T-helper 2 cell (primary cell): ENCODE measurements at places on chromosomes 2 and 18.

GRCh38 chr2:15975676-15976075, 35.3 kb downstream of the MYCN start:
- no peak for DNase-seq

DNA sequence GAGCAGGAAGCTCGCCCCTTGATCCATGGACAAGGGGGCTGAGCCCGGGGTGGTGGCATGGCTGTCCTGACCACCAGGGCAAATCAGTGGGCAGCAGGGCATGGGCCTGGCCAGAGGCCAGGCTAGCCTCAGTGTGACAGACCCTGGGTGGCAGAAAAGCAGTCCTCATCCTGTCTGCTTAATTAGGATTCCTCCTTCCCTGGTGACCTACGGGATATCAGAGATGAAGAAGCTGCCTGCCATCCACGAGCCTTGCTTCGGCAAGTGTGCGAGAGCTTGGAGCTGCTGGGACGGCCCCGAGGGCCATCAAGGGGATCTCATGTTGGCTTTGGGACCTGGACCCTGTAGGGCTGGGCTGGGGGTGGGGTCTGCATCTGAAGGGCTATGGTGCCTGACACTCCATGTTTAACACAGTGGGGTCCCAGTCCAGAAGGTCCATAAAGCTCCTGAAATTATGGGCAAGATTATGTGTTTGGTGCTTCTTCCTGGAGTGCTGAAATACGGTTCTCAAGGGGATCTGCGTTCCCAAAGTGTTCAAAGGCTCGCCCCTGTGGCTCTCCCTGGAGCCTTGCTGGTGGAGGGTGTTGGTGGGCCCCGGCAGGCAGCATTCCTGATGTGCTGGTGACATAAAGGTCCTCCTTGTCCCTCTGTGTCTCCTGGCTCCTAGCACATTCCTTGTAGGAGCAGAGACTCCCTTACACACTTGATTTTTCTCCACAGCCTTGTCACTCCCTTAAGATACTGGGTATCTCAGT, 52.6 kb downstream of the KCNIP3 start:
- DNase-seq, result no peak

DNA sequence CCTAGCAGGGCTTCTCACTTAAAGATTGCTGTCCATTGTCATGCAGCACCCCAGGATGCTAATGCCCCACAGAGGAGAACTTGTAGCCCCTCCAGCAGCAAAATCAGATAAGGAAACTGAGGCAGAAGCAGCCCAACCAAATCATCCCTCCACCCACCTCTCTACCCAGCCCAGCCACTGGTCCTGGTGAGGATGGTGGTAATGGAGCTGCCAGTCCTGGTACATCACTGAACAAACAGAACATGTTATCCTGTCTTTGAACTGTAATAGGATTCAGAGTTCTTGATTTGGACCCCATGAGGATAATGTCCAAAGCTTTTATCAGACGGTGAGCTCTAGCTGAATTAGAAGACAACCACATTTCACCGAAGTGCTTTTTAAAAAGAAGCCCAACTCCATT, 113.2 kb downstream of the MRO start:
- no peak for DNase-seq

DNA sequence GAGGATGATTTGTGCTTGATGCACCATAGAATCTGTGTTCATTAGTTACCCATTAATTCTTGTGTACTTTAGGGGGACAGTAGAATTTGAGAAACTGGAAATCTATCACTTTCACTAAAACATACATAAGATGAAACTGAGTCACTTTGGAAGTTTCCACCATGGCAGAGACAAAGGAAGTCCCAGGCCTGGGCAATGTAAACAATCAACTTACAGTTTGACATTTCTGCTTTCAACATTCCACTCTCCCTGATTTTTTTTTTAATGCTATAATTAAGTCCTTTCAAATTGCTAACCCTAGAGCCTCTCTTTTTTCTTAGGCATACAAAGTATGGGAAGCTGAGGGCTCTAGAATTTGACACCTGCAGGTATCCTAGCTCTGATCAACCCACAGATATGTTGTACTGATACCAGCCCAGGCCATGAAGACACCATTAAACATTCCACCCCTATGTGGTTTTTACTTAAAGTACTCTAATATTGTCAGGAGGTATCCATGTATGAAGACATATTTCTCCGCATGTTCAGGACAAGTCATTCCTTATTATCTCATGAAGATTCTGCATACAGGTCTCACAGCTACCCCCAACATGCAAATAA, 88.5 kb upstream of the GLS start:
- no peak for DNase-seq

DNA sequence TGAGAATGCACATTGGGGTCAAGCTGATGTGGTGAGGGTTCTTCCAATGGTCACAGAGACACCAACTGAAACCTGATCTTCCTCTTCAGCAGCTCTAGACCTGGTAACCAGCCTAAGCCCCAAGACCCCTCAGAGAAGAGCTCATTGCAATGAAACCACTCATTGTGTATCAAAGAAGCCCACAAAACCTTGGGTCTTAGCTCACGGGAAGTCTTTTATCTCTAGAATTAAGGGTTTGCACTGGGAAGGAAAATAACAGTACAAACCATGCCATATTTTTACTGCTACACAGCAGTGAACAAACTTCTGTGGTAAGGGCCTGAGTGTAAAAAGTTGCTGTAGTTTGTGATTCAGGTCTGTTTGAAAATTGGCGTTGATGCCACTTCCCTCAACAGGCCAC, 8.6 kb upstream of the UBXN4 start:
- DNase-seq, result no peak

DNA sequence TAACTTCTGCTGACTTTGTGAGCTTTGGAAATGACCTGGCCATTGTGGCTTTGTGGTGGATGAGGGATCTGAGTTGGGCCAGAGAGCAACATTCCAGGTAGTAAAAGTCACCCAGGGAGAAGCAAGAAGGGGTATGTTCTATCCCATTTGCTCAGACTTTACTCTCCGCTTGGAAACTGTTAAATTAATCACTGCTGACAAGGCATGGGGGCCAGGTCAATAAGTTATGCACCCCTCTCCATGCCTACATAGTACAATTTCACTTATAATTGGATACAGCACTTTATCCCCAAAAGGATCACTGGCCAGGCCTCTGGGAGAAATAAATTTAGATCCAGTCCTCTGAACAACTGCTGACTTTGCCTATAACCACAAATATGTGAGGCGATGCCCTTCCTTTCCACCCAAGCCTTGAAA, 92.1 kb downstream of the RPRM start:
- no peak for DNase-seq
